GM23248 (cell line): ENCODE measurements at places on chromosomes 1 and 21.

DNA sequence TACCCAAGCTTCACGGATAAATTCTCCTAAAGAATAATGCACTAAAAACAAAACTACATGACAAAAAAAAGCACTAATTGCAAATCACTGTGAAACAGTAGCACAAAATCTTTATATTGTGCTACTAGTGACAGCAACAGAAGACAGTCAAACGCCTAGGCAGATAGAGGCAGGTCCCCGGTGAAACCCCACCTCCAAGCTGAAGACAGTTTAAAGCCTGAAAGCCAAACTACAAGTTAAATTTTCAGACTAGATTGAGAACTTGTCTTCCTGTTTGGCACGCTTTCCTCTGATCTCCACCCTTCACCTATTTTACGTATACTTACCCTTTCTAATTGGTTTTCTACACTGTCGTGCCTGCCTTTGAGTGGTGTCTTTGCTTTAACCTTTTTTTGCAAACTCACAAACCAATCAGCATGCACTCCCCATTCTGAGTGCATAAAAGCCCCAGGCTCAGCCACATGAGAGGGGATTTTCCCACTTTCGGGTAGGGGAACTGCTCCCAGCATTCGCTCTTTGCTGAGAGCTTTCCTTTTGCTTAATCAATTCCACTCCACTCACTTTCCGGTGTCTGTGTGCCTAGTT lies 3.6 kb upstream of the BACH1 start:
- DNase-seq = no peak

DNA sequence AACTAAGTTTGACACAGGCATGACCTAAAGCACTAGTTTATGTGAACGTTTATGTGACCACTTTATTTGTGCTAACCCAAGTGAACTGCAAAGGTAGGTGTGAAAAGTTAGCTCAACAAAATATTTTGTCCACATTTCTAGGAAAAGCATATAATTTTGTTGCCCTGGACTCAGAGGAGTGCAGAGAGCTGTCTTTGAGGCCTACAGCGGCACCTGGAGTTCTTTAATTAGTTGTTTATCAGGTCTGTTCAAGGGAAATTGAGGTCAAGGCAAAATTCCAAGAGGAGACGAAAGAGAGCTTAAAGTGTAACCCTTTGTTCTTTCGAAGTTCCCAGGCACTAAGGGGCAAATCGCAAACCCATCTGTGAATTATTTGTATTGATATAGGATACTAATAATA lies 1.3 kb downstream of the GIPC2 start:
- no peak for DNase-seq

DNA sequence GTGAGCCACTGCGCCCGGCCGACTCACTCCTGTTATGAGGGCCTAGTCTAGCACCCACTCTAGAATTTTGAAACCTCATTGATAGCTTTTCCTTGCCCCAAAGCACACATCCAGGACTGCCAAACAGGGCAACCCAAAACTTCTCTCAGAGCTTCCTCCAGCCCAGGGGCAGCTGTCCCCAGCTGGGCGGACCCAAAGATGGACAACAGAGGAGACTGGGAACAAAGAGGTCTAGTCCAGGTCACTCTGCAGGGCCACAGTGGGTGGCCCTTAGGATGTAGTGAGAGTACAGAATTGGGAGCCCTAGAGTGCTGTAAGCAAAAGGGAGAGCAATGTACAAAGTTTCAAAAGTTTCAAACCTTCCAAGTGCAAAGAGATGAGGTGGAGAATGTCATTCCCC lies 1.2 kb downstream of the CD34 start:
- no peak for DNase-seq

- no peak for DNase-seq
Observed at GRCh38 chr1:147189514-147189913, 17.2 kb upstream of the PRKAB2 start.

GRCh38 chr1:37930246-37931101 lies 16.4 kb downstream of the INPP5B start:
- peak; percentile 38 for DNase-seq

- DNase-seq = no peak
Observed at GRCh38 chr21:33096426-33096825, 26.5 kb downstream of the OLIG1 start.

- DNase-seq = no peak
Observed at GRCh38 chr21:39612233-39613040, at the start of gene B3GALT5. B3GALT5 (plus strand) TSS chr21:39612940; CDS start chr21:39660560, 47,620 bp downstream.

GRCh38 chr21:43001316-43001715 lies 27.0 kb downstream of the PKNOX1 start:
- no peak for DNase-seq
